Omental fat pad (tissue), 4 donors: ENCODE measurements at places on chromosomes 2 and 18.

DNA sequence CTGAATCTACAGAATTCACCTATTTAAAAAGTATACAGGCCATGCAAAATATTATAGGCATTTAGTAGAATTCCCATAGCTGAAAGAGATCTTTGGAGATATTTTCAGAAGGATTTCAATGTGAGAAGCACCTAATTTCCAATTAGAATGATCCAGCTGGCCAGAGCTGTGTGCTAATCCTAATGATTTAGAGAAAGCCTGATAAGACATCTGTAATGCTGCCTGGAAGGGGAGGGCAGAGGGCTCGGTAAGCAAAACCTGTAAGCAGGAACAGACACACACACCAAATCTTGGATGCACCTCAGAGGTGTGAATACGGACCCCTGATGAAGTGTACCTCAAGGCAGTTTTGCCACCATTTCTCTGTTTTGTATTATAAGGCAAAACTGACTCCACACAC is 14.0 kb downstream of the SERTAD2 start:
- no peak for DNase-seq

DNA sequence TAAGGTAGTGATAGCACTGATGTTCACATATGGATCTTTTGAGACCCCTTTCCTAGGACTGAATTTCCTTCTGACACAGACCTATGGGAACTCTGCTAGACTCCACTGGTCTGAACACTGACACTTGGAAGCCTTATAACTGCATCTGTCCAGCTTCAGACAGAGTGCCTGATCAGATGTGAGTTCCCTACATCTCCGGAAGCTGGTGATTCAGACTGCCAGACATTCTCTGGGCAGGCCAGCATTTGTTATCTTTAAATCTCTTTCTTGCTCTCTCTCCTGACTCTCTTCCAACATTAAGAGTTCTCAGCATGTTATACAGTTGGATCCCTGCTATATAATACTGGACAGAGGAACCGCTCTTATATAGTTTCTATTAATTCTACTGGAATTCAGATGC is 408.5 kb downstream of the ZEB2 start:
- no peak for DNase-seq

DNA sequence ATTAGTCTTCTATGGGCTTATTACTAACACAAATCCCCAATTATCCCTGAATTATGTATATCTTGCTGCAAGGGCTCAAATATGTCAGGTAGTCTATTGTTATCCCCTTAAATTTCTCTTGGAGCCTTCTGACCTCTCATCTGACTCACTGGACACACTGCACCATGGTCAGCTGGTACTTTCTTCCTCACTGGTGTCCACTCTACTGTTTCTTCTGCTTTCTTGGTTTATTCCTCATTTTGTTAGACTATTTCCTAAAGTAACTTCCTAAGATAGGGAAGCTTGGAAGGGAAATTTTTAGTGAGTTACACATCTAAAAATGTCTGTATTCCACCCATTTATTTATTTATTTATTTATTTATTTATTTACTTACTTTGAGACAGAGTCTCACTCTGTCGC is 26.5 kb downstream of the WDR35 start:
- no peak for DNase-seq

- DNase-seq: no peak
Measured at GRCh38 chr18:74351354-74351753, 35.7 kb downstream of the C18orf63 start.
